ENCODE measurements at places on chromosomes 11 and 22.

- no peak for DNase-seq
These were observed 47.7 kb downstream of the CWC15 start for GRCh38 chr11:94925422-94926270.

GRCh38 chr11:35267504-35267903, 128.5 kb downstream of the CD44 start:
- no peak for DNase-seq

DNA sequence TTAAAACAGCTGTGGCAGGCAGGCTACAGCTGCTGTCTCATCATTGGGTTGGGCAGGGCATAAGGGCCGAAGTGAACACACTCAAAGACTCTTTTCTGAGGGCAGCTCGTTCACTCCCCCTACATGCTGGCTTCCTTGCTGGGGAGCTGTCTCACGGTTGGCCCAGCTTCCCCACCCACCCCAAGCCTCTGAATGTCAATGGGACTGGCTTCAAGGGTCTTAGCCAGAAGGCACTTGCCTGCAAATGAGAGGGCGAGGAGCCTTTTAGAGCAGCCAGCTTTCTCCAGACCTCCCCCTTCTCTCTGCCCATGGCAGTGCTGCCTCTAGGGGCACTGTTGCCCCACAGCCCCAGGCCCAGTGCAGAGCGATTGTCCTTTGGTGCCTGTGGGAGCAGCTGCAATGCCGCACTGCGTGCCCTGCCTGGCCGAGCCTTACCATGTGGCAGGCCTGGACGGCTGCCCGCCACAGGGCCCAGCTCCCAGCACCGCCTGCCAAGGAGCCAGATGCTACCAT, 94.7 kb upstream of the RASSF10 start:
- no peak for DNase-seq

GRCh38 chr22:20026996-20027601, 6.2 kb downstream of the TANGO2 start:
- DNase-seq, result no peak

GRCh38 chr11:12901874-12902481, 107.1 kb upstream of the RASSF10 start:
- DNase-seq, result no peak

- no peak for DNase-seq
These were observed 1028.3 kb downstream of the BRD1 start for GRCh38 chr22:48799227-48799970.

DNA sequence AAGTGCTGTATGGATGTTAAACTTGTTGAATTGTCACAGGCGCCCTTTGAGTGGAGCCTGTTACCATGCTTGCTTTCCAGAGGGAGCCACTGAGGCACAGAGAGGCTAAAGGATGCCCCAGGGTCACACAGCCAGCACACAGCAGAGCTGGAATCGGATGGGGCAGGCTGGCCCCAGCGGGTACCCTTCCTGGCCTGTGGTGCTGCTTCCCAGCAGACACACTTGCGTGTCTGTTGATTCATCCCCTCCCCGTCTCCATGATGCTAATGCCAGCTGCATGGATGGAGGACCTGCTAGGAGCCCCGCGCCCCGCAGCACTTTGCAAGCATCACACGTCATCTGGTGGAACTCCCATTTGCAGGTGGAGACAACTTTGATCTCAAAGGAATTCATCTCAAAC, 52.4 kb upstream of the SHISAL1 start:
- DNase-seq, result no peak

GRCh38 chr11:1126935-1127663, 30.7 kb upstream of the MUC5AC start:
- DNase-seq, result no peak

DNA sequence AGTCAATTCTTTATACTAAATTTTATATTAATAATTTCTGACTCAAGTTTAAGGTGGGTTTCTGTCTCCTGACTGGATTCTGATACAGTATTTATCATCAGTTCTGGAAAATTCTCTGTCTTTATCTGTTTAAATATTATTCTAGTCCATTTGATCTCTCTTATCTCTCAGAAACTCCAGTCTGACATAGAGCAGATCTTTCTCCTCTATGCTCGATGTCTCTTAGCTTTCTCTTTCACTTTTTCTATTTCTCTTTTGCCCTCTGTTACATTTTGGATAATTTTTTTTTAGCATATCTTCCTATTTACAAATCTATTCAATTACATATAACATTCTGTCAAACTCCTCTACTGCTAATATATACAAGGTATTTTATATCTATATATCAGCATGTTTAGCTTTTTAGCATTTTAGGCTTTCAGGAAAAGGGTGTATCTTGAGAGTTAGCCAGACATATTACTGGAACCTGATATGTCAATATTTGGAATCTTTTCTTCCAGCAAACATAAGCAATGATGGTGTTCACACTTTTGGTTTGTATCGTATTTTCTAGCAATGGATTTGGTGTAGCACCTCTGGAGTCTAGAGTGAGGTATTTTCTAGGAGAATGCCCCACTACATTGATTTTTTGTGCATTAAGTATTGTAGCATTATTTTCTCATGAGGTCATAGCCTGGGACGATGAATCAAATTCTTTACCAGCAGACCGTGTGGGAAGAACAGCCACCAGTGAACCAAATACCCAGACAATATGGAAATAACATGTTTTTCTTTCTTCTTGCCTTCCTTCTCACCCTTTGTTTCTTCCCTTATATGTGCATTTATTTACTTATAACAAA, 4.1 kb upstream of the NNMT start:
- no peak for DNase-seq

DNA sequence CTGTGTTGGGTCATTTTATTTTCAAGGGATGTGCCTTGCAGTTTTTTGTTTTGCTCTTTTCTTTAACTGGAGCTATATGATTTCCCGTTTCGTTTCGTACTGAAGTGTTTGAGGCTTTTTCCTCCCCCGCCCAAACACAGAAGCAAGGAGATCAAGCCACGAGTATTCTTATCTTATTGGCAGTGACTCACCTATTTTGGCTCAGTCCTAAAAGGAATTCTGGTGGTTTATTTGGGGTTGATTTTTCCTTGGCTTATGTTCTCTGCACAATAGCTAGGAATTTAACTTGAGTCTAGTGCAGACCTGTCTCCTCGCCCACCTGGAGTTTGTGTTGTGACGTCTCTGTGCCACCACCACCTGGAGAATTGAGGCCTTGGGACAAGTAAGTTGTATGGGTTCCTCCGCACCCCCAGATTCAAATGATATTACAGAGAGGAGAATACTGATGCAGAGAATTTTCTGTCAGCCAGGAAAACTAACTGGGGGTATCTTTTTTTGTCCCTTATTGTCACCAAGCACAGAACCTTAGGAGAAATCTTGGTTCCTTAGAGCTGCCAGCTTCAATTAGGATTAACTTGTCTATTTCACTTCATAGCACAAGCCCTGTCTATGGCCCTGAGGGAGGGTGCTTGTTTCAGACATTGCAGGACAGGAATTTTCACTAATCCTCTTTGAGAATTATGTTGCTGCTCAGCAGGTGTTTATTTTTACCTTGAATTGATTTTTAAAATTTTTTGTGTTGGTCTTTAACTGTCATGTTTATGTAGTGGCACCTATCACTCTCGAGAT, 90.4 kb upstream of the BIRC3 start:
- no peak for DNase-seq

GRCh38 chr22:24982301-24983056, 30.0 kb downstream of the KIAA1671 start:
- no peak for DNase-seq

GRCh38 chr22:29867260-29867659, 15.7 kb upstream of the MTMR3 start:
- DNase-seq, result no peak

DNA sequence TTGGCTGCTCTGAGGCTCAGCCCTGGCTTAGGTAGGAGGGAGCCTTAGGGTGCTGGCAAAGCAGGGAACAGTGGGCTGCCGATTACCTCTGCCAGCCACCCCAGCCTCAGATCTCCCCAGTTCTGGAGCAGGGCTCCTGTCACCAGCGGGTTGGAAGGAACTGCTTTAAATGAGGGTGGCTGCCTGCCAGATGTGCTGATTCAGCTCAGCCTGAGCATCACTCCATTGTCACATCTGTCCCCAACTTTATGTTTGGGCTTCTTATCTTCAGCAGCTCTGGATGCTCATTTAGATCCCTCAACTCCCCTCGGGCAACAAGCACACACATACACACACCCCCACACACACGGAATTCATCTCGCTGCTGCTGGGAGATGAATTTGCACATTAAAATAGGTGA, 16.9 kb upstream of the ANKK1 start:
- DNase-seq, result no peak

- DNase-seq, result no peak
These were observed 5.5 kb upstream of the CXCR5 start for GRCh38 chr11:118878163-118878563.

DNA sequence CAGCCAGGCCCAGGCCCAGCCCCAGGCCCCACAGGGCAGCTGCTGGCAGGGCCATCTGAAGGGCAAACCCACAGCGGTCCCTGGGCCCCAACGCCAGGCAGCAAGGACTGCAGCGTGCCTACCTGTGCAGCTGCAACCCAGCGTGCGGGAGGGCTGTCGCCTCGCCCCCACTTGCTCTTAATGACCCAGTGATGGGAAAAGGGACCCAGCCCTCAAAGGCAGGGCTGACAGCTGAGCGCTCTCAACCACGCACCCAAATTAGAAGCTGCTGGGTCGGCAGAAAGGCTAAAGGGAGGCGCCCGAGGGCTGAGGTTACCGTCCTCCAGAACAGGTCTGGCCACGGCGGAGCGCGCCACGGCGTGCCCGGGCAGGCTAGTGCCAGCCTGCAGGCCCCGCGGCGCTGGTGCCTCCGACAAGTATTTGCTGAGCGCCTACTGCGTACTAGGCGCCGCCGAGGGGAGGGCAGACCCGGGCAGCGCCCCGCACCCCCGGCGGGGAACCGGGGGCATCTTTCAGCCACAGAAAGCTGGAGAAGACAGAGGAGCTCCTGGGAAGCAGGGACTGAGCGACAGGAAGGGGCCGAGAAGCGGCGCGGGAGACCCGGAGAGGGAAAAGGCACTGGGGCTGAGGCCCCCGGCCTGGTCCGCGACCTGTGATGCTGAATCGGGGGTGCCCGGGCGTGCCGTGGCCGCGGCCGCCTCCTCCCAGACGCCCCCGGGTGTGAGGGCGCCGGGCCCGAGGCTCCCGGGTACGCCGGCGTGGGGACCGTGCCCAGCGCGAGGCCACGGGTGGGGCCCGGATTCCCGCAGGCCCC, 773 bp downstream of the HRAS start:
- DNase-seq, result no peak

DNA sequence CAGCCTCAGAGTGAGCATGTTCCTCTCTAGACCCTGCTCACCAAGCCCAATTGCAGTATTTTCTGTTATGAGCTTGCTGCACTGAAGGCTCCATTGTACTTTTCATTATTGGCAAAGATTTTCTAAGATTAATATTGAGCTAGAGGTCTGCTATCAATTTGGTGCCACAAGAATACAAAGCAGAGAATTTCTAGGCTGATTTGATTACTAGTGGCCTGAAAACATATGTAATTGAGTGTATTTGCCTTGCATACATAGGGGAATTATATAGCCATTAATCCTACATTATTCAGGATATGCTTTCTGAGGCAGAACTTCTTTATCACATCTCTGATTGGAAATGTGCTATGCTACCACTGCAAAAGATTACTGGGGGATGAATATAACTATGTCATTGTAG, 322.9 kb upstream of the ZC3H12C start:
- no peak for DNase-seq

DNA sequence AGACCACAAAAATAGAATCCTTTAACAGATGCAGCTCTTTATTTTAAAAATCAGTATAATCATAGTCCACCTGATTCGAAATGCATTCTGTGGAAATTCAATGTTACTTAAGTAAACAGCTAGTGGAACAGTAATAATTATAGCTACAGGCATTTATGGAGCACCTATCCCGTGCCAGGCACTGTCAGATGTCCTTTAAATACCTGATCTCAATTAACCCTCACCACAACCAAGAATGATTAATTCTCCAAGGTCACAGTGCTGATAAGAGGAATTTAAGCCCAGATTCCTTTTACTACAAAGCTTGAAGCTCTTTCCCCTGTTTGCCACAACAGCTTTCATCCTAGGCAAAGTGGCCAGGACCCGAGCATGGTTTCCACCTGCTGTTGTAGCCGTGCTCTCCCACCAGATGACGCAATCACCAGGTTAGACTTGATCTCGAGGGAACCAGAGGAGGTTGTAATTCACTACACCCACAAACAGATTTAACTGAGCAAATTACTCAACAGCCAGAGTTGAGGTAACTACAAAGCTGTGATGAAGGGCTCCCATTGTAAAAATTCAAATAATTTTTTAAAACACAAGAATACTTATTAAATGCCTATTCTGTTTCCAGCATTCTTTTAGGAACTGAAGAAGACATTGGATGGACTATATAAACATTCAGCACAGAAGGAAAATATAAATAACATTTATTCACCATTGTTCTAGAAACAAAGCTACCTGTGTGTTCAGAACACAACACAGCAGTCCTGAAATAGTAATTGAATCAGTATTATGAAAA, 10.3 kb downstream of the PRDM10 start:
- DNase-seq, result peak; percentile 16

- no peak for DNase-seq
These were observed 1053.8 kb downstream of the TBC1D22A start for GRCh38 chr22:47816121-47816862.
